CD4-positive, alpha-beta T cell treated with Interleukin-10 for 1 hour (primary cell): ENCODE measurements at places on chromosomes 12 and 14.

DNA sequence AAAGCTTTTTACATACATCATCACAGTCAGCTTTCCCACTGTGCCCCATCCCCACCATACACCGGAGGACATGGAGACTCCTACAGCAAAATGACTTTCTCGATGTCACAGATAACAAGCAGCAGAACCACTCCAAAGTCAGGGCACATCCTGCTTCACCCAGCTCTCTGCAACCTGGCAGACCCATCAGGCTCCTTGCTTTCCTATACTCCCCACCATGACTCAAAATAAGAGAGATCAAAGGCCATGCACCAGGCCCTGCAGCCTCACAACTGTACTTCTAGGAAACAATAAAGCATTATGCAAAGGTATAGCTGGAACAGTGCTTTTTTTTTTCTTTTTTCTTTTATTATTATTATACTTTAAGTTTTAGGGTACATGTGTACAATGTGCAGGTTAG lies 187.4 kb downstream of the DPF3 start:
- no peak for DNase-seq

DNA sequence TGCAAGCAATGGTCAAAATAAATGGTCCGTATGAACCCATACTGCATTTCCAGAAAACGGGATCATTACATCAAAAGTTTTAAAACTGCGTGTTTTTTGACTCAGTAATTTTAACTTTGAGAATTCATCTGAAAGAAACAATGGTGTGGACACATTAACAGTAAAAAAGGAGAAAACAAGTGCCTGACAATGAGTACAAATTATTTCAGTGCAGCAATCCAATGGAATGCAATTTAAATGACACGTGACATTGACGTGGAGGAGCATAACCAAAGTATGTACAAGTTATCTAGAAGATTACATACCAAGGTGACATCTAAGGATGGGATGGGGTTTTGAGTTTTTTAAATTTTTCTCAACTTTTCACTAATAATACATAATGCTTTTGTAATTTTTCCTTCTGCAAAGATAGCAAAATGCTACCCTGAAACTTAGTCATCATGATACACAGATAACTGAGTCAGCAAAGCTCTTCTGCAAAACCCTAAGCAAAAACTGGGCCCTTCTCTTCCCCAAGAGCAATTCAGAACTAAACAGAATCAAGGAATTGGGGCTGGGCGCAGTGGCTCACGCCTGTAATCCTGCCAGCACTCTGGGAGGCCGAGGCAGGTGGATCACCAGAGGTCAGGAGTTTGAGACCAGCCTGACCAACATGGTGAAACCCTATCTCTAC lies 20.4 kb downstream of the HNRNPC start:
- DNase-seq: no peak

DNA sequence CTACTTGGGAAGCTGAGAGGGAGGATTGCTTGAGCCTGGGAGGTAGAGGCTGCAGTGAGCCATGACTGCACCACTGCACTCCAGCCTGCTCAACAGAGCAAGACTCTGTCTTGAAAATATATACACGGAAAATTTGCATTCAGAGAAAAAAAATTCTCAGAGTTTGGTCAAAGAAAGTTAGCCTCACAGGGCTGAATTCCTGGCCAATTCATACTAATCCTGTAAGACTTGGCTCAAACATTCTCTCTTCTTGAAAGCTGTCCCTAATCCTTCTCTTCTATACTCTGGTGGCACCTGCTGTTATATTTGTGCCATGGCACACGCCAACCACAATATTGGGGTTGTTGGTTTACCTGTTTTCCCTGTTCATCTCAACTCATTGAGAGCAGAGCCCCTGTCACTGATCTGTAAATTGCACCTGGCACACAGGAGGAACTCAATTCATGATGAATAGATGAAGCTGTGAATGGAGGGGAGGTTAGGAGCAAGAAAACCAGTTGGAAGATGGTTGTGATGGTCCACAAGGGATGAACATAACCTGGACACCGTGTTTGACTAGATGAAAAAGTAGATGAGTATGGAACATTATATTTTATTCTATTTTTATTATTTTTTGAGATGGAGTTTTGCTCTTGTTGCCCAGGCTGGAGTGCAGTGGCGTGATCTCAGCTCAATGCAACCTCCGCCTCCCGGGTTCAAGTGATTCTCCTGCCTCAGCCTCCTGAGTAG lies 36.8 kb upstream of the SPTSSA start:
- no peak for DNase-seq

- no peak for DNase-seq
Observed at GRCh38 chr14:96671218-96671617, 126.0 kb upstream of the VRK1 start.

DNA sequence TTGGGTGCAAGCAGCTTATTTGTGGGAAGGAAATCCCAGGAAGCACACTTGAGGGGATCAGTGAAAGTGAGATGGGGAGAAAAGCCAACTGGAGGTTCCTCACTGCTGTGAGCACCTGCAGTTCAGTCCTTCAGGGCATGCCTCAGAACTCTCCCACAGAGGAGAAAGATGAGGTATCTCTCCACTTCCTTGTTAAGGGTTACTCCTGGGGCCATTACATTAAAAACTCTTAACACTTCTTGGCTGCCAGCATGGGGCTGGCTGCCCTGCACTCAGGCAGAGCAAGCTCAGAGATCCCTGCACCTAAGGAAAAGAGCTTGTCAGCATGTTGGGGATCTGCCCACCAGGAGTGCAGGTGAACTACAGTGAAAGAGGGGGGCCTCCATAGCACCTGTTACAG lies 28.8 kb downstream of the FERMT2 start:
- no peak for DNase-seq

GRCh38 chr12:57165741-57166140 lies 18.3 kb upstream of the LRP1-AS start:
- DNase-seq: no peak

- DNase-seq: no peak
Observed at GRCh38 chr12:575129-575502, 88.1 kb downstream of the NINJ2 start.

DNA sequence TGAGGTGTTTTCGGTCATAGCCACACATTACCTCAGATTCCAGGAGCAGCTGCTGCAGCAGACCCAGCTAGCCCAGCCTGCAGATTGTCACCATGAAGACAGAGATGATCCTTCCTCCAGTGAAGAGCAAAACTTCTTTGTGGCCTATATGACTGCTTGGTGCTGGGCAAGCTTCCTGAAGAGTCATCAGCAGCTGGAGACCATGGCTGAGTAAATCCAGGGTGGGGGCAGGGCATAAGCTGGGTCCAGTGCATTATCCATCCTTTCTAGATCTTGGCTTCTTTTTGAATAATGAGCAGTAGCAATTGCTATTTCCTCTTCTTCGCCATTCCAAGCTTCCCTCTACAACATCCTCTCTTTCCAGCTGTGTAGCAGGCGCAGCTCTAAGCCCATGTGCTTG lies 373.1 kb upstream of the DDHD1 start:
- no peak for DNase-seq

DNA sequence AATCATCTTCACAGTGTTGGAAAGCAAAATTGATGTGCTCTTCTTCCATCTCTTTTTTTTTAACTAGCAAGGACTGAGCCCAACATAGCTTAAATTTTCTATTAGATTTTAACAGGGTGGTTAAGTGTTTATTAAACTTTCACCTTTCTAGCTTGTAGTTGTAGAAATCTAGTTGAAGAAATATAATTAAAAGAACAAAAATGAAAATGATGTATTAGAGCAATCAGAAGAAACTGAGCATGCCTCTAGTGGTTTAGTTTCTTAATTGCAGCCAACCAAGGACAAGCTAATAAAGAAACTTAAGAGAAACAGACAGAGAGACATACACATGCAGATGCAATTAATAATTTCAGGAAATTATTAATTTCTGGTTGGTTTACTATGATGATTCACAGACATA lies 673.0 kb upstream of the LMO3 start:
- no peak for DNase-seq

DNA sequence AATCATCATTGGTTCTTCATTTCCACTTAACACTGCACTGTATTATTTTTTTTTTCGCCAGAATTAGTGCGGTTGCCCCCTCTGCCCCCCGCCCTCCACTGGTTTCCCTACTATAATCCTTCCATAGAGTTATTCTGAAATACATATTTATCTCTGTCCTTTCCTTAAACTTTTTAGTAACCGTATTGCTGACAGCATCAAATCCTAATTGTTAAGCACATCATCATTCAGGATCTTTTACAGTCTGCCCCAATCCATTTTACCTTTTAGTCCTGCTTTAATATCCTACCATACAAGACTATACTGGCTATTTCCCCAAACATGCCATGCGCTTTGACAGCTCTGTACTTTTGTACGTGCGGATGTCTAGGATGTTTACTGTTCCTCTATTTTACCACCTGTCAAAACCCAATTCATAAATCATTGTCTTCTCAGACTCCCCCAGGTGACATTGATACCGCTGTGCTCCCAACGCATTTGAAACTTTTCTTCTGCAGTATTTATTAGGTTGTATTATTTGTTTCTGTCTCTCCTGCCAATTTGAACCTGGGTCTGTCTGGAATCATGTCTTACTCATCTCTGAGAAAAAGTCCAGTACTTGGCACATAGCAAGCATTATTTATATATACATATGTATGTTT lies 1.0 kb downstream of the FGFR1OP2 start:
- DNase-seq: peak; percentile 28

GRCh38 chr12:52023182-52023975 lies 16.6 kb downstream of the TAMALIN start:
- DNase-seq: peak; percentile 90

- peak; percentile 51 for DNase-seq
Observed at GRCh38 chr12:96473394-96474093, 15.8 kb upstream of the CFAP54 start.

DNA sequence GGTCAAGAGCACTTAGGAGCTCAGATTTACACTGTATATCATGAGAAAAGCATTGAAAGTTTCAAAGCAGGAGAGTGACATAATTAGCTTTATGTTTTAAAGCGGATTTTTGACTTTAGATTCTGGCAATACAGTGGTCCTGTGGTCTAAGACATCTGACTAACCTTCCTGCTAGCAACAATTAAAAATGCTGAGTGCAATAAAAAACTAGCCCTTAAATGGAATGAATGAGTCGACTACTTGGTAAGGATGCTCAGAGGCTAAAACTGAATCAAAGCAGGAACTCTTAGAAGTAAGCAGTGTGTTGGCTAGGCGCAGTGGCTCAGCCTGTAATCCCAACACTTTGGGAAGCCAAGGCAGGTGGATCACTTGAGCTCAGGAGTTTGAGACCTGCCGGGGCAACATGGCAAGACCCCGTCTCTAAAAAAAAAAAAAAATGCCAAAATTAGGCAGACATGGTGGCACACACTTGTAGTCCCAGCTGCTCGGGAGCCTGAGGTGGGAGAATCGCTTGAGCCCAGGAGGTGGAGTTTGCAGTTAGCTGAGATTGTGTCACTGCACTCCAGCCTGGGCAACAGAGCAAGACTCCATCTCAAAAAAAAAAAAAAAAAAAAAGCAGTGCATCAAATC lies 18.9 kb downstream of the BICD1 start:
- no peak for DNase-seq

DNA sequence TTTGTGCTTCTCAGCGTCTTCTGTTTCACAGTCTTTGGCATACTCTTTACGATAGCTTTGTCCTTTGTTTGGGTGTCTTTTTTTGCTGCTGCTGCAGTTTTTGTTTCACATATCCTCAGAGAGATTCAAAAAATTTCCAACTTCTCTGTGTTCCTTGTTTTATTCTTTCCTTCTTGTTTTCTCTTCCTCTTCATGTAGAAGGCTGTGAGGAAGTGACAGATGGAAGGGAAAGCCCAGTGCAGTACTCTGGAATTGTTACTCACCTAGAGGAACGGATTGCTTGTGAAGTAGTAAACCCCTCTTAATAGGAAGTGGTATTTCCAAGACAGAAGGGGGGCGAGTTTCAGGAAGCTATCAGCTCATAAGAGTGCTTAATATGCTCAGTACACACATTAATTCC lies 1.7 kb downstream of the CREBL2 start:
- DNase-seq: peak; percentile 24

DNA sequence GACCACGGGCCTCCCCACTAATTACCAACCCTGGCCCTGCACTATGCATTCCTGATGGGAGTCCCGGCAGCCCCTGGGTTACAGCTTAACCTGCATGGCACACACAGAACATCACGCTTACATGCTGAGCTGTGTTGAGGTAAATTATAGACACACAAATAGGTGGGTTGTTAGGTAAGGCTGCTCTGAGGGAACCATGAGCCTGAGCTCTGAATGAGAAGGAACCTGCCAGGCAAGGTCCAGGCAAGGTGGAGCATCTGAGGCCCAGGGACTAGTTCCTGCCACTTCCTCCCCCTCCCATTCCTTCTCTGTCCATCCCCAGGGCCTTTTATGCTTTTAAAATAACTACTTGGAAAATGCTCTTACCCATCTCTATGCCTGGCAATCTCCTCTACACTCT lies 82.7 kb upstream of the ESRRB start:
- no peak for DNase-seq

DNA sequence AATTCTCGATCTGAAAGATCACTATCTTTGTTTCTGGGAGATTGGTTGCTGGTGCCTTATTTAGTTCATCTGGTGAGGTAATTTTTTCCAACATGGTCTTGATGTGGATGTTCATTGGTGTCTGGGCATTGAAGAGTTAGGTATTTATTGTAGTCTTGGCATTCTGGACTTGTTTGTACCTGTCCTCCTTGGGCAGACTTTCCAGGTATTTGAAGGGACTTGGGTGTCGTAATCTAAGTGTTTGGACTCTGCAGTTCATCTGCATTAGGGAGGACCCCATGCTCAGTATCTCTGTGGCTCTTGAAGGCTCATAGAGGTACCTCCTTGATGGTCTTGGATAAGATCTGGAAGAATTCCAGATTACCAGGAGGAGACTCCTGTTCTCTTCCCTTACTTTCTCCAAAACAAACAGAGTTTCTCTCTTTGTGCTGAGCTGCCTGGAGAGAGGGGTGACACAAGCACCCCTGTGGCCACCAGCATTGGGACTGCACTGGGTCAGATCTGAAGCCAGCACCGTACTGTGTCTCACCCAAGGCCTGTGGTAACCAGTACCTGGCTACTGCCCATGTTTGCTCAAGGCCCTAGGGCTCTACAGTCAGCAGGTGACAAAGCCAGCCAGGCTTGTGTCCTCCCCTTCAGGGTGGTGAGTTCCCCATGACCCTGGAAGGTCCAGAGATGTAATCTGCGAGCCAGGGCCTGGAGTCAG lies 5.3 kb downstream of the A2ML1 start:
- no peak for DNase-seq

GRCh38 chr14:76753541-76754198 lies 7.6 kb upstream of the VASH1 start:
- DNase-seq: no peak

DNA sequence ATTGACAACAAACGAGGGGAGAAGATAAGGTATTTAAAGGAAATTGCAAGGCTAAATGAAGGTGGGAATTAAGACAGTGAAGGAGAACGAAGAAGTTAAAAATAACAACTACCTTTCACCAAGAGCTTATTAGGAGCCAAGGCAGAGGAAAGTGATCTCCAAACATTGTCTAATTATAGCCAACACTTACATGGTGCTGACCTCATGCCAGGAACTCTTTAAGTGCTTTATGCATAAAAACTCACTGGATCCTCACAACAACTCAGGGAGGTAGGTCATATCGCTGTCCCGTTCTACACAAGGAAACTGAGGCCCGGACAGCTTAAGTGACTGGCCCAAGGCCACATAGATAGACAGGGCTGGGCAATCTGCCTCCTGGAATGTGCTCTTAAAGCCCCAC lies 19.5 kb downstream of the TAMALIN start:
- no peak for DNase-seq

- DNase-seq: peak; percentile 58
Observed at GRCh38 chr12:53102883-53103807, at the start of gene SOAT2. TSS of gene SOAT2 (plus strand) at chr12:53103486. CDS start at chr12:53103578, 92 bp downstream.

GRCh38 chr14:61188196-61188595 lies 92.9 kb downstream of the TMEM30B start:
- no peak for DNase-seq

- no peak for DNase-seq
Observed at GRCh38 chr12:52519826-52520662, at the start of gene KRT5. TSS of gene KRT5 (minus strand) at chr12:52520394. CDS start at chr12:52520296, 98 bp downstream.

- DNase-seq: peak; percentile 9
Observed at GRCh38 chr12:106138633-106139421, at the start of gene NUAK1. TSS of gene NUAK1 (minus strand) at chr12:106138954. CDS start at chr12:106138653, 301 bp downstream.
